ENCODE measurements at places on chromosomes 12 and 14.

- DNase-seq = no peak
Measured at GRCh38 chr14:91082282-91082681, 21.8 kb upstream of the RPS6KA5 start.

GRCh38 chr14:76133103-76133502 lies 18.6 kb upstream of the GPATCH2L start:
- DNase-seq = no peak

GRCh38 chr14:94675036-94675435 lies 62.8 kb downstream of the SERPINA3 start:
- DNase-seq = no peak

- DNase-seq = peak; percentile 89
Measured at GRCh38 chr12:104108755-104109445, 29.1 kb downstream of the NFYB start.

DNA sequence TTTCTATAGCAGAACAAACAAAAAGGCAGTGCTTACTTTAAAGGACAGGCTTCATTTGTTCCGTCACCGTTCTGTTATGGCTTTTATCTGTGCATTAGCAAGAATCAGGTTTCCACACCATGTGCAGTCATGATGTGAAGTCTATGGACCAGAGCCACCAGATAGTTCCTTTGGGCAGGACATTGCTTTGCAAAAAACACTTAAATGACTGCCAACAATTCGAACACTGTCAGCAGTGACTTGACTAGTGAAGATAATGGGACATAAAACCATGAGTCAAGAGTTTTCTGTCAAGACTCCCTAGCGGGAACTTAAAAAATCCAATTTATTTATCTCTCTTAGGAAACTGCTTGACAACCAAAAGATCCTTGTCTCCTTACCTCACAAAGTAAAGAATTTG lies 80.3 kb downstream of the NKX2-1 start:
- DNase-seq = no peak

DNA sequence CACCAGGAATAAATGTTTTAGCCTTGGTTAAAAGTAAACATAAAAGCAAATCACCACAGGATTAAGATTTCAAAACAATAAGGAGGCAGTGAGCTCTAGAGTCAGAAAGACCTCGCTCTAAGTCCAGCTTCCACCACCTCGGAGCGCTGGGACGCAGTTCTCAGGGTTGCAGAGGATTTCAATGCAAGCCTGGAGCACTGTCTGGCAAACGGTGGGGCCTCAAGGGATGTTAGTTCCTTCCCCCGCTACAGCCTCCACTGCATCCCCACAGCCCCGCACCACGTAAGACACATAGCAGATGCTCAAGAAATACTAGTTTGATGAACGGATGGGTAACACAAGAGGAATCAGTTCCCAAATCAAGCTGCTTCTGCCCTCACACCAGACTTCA lies 39.3 kb upstream of the TMCC3 start:
- no peak for DNase-seq

GRCh38 chr12:92814584-92814983 lies 111.8 kb downstream of the PLEKHG7 start:
- DNase-seq = no peak

DNA sequence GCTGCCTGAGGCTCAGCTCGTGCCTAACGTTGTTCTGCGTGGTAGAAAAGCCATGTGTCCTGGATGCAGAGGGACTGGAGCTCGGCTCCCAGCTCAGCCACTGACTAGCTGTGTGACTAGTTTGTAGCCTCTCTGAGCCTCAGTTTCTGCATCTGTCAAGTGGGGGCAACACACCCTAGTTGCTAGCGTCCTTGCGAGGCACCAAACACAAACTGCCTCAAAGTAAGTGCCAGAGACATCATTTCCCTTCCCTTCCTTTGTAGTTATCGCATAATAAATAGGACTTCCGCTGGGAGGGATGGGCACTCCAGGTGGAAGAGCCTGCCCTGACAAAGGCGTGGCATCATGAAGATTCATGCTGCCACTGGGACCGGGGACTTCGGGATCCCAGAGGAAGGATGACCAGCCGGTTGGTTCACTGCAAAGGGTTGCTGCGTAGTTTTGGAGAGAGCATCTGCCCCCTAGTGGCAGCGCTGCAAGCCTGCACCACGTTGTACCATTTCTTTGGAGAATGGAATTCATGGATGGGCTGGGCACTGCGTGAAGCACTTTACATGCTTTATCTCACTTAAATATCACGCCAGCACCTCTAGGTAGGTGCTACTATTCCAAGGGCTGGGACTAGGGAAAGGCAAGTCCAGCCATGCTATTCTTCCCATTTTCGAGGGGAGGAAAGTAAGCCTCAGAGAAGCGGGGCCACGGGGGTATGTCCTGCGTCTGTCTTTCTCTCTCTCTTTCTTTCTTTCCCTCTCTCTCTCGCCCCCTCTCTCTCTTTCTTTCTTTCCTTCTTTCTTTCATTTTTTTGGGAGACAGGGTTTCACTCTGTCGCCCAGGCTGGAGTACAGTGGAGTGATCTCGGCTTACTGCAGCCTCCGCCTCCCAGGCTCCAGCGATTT lies 4.6 kb downstream of the CCDC197 start:
- DNase-seq = peak; percentile 28

DNA sequence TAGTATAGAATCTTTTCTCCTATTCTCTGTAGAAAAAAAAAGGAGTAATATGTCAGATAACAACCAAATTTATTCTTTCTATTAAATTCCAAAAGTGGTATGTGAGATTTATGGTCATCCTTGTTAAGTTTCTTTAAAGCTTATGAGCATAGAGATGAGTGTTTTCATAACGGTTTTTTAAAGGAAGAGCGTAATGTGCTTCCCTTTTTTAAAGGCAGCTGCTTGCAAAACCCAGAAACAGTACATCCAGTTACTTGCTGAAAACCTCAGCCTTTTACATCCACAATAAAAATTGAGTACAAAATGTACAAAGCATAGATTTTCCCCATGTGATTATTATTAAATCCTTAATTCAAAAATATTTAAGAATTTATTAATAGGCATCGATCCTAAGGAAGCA lies 53.6 kb upstream of the CD163 start:
- DNase-seq = peak; percentile 0

DNA sequence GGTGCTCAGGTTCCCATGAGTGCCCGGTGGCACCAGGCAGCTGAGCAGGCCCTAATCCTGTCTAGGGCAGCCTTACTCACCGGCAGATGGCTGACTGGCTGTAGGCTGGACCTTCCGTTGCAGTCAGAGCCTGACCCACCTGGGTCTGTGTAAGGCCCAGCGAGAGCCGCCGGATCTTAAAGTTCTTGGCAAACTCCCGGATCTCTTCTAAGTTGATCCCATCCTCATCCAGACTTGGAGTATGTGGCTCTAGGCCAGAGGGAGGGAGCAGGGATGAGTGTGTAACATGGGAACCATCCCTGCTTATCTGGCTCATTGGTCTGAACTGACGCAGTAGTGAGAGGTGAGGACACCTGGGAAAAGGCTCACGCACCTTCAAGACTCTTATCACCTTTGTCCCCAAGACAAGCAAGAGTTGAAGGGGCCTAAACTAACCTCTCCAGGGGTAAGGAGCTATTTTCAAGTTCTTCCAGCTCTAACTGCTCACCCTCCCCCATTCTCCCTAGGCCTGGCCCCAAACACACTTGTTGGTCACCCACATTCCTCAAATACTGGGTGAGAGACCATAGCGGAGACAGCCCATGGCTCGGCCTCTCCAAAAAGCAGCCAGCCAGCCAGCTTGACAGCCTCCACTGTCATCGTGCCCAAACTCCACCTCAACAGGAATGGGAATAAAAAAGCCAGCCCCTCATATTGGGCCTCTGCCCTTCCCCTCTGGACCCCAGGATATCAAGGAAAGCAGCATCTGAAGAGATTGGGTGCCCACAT lies 18.8 kb upstream of the TFCP2 start:
- DNase-seq = no peak

GRCh38 chr14:33026850-33027430 lies 88.3 kb downstream of the NPAS3 start:
- peak; percentile 11 for DNase-seq

DNA sequence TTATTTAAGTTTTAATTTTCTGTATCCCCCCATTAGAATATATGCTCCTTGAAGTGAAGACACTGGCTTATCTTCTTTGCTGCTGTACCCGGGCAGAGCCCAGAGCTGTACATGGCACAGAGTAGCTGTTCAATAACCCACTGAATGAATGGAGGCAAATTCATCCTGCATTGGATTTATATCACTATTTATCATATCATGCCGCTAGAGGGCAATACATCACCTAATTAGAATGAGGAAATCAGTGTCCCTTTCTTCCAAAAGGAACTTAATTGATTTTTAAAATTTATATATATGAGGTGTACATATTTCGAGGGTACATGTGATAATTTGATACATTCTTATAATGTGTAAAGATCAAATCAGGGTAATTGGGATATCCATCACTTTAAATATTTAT lies 89.2 kb upstream of the TMEM260 start:
- DNase-seq = no peak

- DNase-seq = no peak
Measured at GRCh38 chr14:66365388-66365787, 120.8 kb upstream of the CCDC196 start.

DNA sequence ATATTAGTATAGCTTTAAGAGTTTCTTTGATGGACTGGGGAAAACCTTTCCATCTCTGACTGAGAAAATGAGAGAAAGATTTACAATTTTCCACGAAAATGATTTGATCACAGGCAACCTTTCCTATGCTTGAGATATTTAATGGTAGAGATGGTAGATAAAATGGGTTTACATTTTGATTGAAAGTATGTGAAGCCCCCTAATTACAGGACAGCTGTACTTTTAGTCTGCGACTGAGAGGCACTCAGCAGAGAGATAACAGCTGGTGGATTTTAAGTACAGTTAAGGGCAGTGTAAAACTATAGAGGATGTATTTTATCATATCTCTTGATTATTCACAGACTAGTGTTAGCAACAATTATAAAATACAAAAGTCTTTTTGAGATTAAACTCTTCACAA lies 40.7 kb downstream of the C12orf50 start:
- DNase-seq = no peak

GRCh38 chr14:44940211-44940610 lies 21.5 kb downstream of the KLHL28 start:
- DNase-seq = no peak

DNA sequence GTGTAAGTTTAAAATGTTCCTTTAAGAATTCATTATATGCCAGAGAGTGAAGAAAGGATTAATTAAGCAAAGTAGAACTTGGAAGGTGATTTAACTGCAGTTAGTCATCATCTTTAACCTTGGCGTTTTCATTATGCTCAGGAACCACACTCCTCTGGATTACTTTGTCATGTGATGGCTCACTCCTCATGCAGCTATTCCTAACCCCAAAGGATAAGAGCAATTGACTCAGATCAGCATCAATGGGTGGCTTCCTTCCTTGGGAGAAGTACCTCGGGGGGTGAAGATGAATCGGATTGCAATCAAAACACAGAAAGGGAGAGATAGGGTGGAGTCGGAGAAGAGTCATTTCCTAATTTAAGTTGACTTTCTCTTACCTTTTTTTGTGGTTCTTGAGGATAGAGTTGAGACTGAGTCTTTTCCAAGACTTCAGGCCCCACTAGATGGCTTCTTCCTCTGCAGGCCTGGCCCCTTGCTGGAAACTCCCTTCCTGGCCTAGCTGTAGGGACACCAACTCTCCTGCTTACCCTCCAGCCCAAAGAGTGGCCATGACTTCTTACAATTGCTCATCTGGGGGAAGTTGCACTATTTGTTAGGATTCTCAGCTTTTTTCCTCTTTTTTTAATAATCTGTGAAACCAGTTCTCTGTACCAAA lies 238.6 kb upstream of the DDHD1 start:
- DNase-seq = no peak

- DNase-seq = no peak
Measured at GRCh38 chr12:130198026-130198662, 35.9 kb downstream of the FZD10 start.

DNA sequence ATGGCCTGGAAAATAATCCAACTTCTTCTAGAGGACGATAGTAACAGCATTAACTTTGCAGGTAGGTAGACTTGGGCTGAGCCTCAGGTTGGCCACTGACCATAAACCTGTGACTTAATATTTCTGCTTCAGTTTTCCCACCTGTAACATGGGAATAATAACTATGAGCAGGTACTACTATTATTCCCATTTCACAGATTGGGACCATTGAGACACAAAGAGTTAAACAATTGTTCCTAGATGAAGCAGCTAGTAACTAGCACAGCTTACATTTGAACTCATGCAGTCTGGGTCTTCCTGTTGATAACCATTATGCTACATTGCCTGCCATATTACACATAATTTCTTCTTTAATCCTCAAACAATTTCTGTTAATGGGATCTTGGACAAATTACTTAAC lies 217.7 kb downstream of the NUAK1 start:
- DNase-seq = no peak

- no peak for DNase-seq
Measured at GRCh38 chr12:9760699-9761418, at the start of gene CD69. Gene CD69 (minus strand): TSS chr12:9760901. CDS start chr12:9760820, 81 bp downstream.

DNA sequence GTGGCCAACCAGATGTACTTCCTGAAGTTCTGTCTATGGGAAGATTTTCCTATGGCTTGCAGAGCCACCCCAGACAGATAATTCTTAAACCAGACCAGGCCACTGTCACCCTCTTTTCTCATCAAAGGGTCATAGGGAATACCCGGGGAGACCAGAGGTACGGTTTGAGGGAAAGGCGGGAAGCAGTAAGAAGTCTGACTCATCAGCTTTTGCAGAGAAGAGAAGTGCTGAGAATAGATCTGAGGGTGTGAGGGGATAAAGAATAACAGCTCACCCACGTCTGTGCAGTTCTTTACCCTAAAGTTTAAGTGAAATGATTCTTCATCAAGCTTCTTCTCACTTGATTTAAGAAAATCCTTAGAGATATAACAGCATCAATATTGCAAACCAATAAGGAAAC lies 21.3 kb upstream of the POC1B start:
- DNase-seq = no peak

DNA sequence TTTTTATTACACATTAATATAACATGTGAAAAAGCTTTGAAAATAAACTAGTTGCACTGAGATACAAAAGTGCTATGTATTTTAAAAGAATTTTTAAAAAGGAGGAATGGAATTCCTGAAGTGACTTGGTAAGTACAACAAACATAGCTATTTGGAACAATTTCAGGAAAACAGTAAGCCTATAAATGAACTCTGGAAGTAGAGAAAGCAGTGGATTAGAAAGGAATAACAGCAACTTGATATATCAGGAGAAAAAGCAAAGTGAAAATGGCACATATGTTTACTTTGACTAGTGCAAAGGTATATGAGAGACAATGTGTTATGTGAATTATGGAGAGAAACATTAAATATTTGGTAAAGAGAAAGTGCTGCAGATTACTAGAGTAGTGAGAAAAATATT lies 811.7 kb downstream of the C12orf50 start:
- no peak for DNase-seq

- no peak for DNase-seq
Measured at GRCh38 chr14:104096751-104097700, 11.5 kb downstream of the ASPG start.

GRCh38 chr12:109961612-109962011 lies 34.6 kb downstream of the GIT2 start:
- no peak for DNase-seq

- DNase-seq = no peak
Measured at GRCh38 chr12:129927316-129927900, 23.6 kb upstream of the TMEM132D start.

DNA sequence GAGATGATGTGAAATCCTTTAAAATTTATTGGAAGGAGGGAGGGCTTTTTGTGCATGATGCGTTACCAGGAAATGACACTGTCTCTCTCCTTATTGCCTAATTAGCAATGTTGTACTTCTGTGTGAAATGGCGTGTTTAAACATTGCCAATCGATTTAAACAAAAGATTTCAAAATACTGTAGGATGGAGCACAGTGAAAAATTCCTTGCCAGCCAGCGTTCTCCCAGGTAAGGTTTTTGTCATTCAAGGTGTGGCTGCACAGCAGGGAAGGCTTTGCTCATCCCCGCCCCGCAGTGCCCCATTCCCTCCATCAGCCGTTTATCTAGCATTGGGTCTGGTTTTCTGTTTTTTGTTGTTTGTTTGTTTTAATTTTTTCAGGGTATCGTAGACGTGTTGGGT lies 137.3 kb downstream of the CACNA1C start:
- no peak for DNase-seq

Measured in anterior cingulate cortex (tissue), 58 donors.